Myocyte (in vitro differentiated cells): ENCODE measurements at places on chromosomes 12 and 14.

DNA sequence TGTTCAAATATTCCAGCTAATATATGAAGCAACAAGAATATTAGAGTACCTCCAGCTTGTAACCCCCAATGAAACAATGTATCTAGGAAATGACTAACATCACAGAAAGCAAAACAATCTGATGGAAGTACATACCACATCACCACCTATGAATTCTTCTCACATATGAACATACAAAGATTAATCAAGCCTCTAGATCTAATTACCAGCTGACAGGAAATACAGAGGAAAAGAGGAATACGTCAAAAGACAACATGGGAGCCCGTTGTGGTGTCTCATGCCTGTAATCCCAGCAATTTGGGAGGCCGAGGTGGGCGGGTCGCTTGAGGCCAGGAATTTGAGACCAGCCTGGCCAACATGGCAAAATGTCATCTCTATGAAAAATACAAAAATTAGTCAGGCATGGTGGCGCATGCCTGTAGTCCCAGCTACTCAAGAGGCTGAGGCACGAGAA lies 7.5 kb downstream of the NEDD8 start:
- DNase-seq: peak; percentile 27

GRCh38 chr12:108671110-108671509 lies 37.4 kb upstream of the SELPLG start:
- no peak for DNase-seq

DNA sequence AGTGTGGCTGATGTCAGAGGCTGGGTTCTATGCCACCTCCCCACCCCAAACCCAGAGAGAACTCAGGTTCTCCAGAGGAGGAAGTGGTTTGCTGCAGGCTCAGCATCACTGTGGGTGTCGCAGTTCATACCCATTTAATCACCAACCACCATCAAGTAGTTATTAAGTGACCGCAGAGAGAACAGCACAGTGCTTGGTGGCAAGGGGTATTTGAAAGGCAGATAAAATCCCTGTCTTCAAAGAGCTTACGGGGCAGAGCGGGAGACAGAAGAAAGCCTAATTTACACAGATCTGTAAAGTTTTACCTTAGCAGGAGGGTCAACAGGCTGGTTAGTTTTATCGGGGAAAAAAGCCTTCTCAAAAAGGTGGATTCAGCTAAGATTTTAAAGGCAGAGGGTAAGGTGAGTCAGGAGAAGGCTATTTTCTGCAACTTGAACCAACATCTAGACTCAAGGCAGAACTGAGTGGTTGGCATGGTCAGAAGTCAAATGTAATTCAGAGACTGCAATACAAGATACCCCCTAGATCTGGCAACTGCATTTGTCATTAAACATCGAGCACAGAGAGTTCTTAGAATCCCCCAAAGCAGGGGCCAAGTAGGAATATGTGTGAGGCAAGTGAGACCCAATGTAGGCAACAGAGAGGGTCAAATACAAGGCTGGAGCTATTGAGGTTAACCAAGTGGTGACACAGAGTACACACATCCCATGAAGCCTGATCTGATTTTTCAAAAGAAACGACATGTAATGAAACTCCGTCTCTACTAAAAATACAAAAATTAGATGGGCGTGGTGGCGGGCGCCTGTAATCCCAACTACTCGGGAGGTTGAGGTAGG lies 13.2 kb downstream of the PXN start:
- no peak for DNase-seq

DNA sequence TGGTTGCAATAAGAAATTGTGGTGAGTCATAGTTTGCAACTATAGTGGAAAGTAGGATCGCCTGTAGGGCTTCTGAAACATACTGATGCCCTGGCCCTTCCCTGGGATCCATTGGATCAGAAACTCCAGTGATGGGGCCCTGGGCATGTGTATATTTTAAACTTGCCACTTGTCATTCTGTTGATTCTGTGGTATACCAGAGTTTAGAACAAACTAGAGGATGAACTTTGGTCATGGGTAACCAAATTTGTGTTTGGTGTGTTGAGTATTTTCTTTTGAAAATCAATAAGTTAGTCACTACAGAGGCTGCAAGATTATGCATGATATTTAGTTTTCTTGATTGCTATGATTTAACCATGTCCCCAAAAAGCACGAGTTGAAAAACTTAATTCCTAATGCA lies 142.2 kb downstream of the SLC15A5 start:
- no peak for DNase-seq

DNA sequence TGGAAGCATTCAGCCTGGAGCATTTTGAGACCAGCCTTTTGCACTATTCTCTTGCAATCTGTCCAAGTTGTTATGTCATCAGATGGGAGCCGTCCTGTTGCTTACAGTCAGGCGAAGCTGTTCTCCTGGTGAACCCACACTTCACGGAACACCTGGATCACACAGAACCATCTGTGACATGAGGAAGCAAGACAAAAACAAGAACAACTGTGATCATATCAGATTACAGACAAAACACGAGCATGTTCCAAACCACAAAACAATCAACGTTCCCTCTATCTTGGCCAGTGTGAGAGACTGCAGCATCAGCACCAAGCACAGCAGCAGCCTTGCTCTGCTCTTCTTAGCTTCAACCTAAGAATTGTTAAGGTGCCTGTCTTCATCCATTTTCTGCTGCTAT lies 180.5 kb upstream of the SFSWAP start:
- DNase-seq: no peak

DNA sequence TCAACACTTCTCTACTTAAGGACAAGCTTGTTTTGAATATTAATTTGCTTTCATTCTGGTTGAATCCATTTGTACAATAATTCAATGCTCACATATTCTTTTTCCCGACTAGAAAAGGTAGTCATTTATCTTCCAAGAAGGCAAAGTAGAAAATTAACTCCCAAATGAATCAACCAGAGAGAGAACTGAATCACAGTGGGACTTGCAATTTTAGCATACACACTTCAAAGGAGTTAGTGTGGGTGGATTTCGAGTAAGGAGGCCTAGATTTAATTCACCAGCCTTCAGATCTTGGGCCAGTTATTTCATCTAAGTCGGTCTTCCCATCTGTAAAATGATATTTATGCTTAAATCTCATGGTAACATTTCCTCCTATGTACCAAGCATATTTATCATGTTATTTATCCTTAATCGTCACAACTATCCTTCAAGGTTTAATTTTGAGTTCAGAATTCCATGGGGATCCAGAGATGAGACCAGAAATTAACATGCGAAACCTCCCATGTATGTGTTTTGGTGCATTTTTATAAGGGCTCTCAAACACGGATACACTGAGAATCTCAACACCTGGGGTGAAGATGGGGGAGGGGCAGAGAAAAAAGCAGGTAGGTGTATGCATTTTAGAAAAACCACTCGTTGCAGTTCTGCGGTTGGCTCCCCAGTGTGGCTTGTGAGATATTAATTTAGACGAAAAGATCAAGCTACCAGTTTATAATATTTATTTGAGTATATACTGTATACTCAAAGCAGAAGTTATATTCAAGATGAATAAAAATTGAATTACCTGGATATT lies 38.9 kb upstream of the IL22 start:
- no peak for DNase-seq

GRCh38 chr14:51014625-51015024 lies 70.3 kb upstream of the PYGL start:
- DNase-seq: no peak

- DNase-seq: no peak
These were observed 132.3 kb downstream of the CCDC59 start for GRCh38 chr12:82225871-82226270.

GRCh38 chr12:12263909-12264308 lies 2.9 kb downstream of the LRP6 start:
- DNase-seq: no peak

- DNase-seq: no peak
These were observed 15.6 kb upstream of the PZP start for GRCh38 chr12:9223830-9224229.

DNA sequence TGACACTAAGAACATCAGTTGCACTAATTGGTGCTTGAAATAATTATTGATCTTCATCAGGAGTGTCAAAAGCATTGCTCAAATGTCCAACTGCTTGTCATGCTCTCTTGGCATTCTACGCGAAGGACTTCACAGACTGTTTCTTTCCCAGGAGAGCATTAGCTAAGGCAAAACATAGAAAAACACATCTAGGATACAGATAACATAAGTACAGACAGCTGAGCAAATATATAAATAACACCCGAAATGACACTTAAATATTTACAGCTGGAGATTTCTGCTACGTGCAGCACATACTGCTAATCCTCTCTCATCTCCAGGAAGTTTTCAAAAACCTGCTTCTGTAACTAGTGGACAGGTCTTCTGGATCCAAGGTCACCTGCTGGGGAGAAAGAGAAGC lies 120.0 kb upstream of the PRMT8 start:
- DNase-seq: no peak

DNA sequence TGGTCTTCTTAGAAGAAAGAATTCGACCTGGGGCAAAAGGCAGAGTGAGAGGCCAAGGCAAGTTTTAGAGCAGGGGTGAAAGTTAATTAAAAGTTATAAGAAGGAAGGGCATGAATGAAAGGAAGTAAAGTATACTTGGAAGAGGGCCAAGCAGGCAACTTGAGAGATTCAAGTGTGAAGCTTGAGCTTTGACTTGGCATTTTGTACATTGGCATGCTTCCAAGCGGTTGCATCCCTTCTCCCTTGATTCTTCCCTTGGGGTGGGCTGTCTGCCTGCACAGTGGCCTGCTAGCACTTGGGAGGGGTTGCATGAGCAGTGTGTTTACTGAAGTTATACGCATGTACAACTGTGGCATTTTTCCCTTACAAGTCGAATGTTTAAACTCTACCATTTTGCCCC lies 74.8 kb upstream of the MGAT4C start:
- DNase-seq: peak; percentile 3

GRCh38 chr14:28608443-28608842 lies 158.1 kb upstream of the FOXG1 start:
- DNase-seq: no peak

DNA sequence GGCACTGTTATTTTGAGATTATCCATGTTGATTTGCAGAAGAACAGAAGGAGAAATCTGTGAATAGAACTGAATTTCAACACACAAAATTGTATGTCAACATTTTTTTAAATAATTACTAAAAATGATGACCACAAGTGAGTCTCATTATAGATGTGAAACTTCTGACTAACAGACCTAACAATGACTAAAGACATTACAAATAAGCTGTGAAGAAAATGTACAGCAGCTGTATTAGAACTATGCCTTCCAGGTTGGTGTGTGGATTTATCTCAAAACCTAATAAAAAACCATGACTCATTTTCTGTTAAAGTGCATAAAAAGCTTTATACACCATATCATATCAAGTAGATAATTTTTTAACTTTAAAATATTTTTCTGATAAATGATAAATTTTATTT lies 22.5 kb upstream of the FOXG1 start:
- DNase-seq: no peak

GRCh38 chr14:106875503-106875902 lies 1349.1 kb downstream of the TMEM121 start:
- DNase-seq: peak; percentile 27

DNA sequence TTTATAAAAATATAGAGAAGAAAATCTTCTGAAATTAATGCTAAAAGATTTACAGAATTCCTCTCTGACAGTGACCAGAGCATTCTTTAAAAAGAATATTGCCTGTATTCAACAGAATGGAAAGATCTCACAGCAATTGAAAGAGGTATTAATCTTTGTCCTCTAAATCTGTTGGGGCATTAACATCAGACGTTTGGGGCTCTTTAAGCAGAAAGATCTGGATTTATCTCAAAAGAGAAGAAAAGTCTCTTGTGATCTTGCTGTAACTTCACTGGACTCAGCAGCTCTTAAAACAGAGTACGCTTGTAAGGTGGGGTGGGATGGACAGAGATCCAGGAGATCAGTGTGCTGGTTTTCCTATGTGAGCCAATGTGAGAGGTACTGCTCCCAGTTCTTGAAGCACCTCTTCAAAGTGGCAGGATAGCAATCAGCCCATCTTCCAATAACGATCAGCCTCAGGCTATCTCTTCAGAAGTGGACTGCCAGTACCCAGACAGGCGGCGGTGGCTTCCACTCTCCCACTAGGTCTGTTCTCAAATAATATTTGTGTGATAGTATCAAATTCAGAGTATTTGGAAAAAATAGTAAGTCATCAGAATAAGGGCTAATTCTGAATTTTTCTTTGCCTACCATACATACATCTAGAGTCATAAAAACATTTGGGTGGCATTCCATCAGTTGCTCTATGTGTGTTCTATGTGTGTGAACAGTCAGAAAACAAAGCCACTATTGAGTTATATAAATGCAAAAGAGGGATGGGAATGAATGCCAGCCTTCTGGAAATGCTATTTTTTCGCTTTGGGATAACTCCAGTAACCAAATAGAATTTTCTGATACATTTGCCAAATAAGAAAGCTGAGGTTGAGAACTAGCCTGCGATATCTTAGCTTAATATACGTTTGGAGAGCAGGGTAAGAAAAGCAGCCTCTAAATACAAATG lies 237.4 kb upstream of the RGS6 start:
- DNase-seq: no peak

DNA sequence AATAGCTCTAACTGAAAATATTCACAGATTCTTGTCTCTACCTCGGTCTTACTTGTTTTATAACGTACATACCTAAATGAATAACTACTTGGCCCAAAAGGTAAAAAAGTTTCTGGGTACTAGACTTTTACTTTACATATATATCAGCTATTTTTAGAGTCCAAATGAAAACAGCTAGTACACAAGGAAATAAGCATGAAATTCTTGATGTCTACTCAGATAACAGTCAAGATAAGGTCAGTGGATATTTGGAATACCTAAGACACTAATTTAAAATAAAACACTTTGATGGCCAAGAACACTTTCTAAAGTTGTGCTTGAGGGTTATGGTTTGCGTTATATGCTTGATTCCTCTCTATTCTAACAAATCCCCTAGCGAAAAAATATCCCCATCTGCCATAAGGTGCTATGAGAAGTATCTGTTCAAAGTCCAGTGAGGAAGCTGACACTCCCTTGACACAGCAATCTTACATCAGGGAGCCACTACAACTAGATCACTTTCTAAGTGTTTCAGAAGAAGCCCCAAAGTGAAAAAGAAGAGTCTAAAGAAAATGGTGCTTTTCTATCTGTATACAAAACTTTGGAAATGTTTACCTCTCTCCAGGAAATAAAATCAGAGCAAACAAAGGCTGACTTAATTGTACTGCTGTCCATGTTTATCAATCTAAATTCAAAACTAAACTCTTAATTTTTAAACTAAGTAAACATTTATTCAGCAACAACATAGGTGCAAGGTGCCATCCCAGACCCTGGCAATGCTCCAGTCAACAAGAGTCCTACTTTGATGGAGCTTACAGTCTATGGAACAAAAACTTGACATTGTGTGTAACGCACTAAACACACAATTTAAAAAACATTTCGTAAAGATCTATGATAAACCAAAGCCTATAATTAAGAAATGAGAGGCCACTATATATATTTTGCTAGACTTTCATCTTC lies 11.7 kb downstream of the PTPN21 start:
- DNase-seq: no peak

- DNase-seq: peak; percentile 1
These were observed 75.2 kb upstream of the RPH3A start for GRCh38 chr12:112716099-112717093.

GRCh38 chr12:56487448-56488040 lies 417 bp downstream of the GLS2 start:
- DNase-seq: peak; percentile 3
